ENCODE measurements at places on chromosomes 6 and 20. TPM values are rescaled to one million over a fixed set of nuclear protein-coding genes. Genes with fewer than 3 reads are reported as not detected.

DNA sequence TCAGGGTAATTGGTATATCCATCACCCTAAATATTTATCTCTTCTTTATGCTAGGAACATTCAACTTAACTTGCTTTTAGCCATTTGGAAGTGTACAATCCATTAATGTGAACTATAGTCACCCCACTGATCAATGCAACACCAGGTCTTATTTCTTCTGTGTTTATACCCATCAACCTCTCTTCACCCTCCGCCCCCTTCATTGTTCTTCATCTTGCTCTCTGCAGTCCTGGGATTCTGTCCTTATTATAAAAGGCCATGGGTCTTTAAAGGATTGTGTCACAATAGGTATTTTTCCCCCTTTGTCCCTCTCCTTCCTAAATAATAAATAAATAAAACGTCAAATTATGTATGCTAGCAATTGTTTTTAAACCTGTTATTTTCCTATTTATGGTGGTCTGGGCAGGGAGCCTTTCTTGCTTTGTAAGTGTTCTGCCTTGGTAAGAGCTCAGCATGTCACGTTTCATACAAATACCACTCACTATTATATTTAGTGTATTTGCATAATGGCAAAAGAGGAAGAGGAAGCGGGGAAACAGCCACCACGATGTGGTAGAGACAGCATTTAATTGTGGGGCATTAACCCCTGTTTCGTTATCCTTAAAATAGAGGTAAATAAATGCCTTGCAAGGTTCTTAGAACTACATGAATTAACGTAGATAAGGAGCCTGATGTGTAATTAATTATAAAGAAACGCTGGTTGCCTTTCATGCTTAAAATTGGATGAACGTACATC is 1.9 kb downstream of the ABRACL start:
- no peak for DNase-seq

DNA sequence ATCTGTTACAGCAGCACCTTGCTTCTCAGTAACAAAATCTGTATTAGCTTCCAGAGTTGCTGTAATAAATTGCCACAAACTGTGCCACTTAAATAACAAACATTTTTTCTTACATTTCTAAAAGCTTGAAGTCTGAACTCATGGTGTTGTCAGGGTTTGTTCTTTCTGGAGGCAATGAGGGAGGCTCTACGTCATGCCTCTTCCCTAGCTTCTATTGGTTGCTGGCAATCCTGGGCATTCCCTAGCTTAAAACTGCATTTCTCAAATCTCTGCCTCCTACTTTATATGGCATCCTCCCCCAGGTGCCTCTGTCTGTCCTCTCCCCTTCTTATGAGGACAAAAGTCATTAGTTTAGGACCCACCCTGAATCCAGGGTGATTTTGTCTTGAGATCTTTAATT is 41.6 kb upstream of the TMEM244 start:
- no peak for DNase-seq

DNA sequence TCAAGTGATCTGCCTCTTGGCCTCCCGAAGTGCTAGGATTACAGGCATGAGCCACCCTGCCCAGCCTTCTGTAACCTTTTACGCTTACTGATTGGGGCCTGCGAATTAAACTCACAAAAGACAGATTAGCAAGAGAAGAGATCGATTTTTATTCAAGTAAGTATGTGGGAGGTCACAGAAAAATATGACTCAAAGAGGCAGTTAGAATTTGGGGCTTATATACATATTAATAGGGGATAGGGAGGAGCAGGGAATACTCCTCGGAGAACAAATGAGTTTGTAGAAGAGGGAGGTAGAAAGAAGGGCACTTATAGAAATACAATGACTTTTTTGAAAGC is 78.9 kb downstream of the CD24 start:
- DNase-seq = no peak

SLC32A1 gene
- not detected for total RNA-seq

TGM3 gene
- not detected for total RNA-seq

DNA sequence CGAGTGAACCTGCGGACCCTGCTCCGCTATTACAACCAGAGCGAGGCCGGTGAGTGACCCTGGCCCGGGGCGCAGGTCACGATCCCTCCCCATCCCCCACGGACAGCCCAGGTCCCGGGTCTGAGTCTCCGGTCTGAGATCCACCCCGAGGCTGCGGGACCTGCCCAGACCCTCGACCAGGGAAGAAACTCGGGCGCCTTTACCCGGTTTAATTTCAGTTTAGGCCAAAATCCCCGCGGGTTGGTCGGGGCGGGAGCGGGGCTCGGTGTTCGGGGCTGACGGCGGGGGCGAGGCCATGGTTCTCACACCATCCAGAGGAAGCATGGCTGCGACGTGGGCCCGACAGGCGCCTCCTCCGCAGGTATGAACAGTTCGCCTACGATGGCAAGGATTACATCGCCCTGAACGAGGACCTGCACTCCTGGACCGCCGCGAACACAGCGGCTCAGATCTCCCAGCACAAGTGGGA is 46.9 kb upstream of the TRIM26 start:
- DNase-seq = no peak

LZTS3 gene
- total RNA-seq = 4.6 TPM

- no peak for DNase-seq
These were observed 620.5 kb upstream of the CITED2 start for GRCh38 chr6:139994998-139995397.

FAM217A gene
- total RNA-seq = not detected

VIP gene
- not detected for total RNA-seq

HRH3 gene
- not detected for total RNA-seq

- DNase-seq = no peak
These were observed 59.2 kb downstream of the CLVS2 start for GRCh38 chr6:123055256-123055655.

BTN1A1 gene
- total RNA-seq = not detected

DNA sequence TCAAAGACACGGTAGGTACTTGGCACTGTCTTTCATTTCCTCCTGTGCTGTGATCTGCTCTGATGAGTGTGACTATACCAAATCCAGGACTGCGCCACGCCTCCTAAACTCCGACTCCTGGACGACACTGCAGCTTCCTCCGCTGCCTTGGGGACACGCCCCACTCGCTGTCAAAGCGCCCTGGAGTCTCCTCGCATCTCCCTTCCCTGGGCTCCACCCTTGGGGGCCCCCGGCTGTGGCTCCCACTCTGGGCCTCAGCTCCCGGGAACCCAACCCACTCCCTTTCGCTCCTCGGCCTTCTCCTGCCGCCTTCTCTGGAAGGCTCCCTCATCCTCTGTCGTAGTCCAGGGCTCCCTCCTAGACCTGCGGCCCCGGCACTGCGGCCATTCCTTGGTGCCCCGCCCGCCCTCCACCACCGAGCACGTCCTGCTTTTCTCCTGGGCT is 61.2 kb downstream of the RSPH3 start:
- DNase-seq = no peak

NMBR gene
- total RNA-seq = not detected

RREB1 gene
- total RNA-seq = 5.1 TPM

NFKBIL1 gene
- 52.6 TPM for total RNA-seq

DNA sequence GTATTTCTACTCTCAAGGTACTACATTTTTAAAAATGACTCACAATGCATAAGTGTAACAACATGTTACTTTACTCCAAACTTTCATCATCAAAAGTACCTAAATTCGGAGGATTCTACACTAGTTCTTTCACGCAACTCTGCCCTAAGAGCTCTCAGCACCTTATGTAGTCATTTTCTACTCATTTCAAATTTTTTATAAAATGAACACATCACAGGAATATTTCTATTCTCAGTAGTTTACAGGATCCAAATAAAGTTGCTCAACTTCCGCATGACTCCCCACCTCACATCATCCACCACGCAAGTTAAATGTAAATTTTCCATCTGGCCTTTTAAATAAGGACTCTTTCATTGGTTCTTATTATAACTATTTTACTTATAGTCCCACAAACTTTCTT is 344.9 kb upstream of the MANEA start:
- DNase-seq = no peak

DNA sequence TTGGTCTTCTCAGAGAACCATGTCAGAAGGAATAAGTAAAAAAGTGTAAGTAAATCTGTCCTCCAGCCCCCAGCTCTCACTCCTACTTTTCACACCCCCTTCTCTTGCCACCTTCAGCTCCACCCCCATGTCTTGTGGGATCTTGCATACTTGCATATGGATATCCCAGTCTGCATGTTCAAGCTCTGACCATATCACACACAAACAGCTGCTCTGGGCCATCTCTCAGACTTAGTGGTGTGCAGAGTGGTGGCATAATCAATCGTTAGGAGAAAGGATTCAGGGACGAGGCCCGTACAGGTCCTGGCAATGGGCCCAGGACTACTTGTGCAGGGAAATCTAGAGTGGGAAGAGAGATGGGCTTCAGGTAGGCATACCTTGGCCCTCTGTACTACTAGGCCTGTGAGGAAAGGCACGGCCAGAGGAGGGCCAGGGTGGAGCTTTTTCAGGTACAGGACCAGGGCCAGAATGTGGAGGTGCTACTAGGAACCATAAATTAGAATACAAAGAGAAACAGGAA is 112.0 kb upstream of the SGK1 start:
- no peak for DNase-seq

GRCh38 chr6:154318721-154319120 is 37.9 kb downstream of the IPCEF1 start:
- no peak for DNase-seq

DNA sequence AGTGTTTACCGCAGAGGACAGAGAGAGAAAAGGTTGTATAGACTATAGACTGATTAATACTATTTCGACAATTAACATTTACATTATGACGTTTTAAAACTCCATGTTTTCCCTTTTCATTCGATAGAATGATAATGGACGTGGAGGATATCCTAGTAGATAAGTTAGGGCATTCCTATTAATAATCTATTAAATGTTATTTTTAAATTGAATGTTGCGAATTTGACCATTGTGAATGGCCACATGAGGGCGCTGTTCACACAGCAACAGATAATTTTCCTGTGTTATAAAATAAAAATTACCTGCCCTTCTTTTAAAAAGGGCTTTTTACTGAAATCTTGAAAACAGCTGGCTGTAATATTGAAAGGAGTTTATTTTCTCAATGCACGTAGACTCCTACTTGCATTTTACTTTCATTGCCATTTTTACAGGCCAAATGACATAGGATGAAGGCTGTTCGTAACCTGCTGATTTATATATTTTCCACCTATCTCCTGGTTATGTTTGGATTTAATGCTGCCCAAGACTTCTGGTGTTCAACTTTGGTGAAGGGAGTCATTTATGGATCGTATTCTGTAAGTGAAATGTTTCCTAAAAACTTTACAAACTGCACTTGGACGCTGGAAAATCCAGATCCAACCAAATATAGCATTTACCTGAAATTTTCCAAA is 3.3 kb downstream of the ADGRB3 start:
- peak; percentile 6 for DNase-seq

GRCh38 chr20:64006902-64007301 is 26.0 kb downstream of the PRPF6 start:
- DNase-seq = no peak

DNA sequence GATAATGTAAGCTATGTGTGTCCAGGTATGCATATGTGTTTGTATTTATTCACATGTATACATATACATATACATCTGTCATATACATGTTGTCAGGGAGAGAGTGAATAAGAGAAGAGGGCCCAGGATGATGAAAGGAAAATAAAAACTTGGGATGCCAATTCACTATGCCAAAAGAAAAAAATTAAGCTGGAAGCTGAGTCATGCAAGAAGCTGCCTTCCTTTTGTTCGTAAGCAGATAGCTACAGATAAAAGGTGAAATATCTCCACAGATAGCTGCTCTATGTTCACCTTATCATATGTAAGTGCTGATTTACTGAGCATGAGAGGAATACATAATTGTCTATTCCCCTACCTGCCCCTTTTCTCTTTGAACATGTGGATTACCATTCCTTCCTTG is 579.9 kb downstream of the EPM2A start:
- no peak for DNase-seq
